ENCODE measurements at places on chromosomes 11 and 22.

- DNase-seq = peak; percentile 98
Measured at GRCh38 chr22:36541831-36542411, 13.0 kb upstream of the EIF3D start.

- DNase-seq = no peak
Measured at GRCh38 chr11:133943950-133944698, 12.6 kb downstream of the IGSF9B start.

GRCh38 chr11:117918366-117919255 is 10.6 kb downstream of the TMPRSS13 start:
- DNase-seq = no peak

GRCh38 chr22:48603621-48604320 is 1223.9 kb downstream of the BRD1 start:
- DNase-seq = no peak

DNA sequence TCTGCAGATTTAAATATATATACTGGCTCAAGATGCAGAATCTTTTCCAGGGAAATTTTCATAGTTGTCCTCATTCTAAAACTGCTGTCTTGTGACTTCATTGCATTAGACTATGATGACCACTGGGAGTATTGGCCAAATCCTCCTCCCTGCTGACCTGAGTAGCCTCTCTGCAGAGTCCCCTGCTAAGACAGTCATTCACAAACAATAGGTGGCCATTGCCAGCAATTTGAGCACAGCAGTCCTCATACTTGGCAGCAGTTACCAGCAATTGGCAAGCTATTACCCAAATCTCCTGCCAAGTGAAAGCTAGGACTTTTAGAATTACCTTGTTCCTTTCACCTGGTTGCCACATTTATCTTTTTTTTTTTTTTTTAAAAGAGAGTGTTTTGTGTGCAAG is 325.8 kb downstream of the FAT3 start:
- DNase-seq = no peak

DNA sequence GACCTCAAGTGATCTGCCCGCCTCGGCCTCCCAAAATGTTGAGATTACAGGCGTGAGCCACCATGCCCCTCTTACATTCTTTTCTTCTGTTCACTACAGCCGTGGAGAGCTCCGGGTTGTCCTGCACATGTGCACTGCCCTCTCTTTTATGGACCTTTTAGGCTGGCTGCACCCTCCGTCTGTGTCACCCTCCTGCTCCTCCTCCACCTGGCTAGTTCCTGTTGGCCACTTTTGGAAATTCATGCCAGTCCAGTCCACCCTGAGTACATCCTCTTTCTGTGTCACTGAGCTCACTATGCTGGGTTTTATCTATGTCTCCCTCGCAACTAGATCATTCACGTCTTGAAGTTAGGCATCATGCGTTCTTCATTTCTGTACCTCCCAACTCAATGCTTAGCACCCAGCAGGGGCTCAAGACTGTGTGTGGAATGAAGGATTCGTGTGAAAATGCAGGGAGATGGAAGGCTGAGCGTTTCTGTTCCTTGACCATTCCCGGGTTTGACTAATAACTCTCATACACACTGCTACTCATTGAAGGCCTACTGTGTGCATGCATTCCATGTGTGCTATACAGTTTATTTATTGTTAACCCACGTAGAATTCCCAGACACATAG is 60.6 kb downstream of the PTPRJ start:
- no peak for DNase-seq

- DNase-seq = no peak
Measured at GRCh38 chr11:114059278-114059983, at the start of gene ZBTB16. ZBTB16 (plus strand) TSS chr11:114059711; CDS start chr11:114063301, 3,590 bp downstream.

DNA sequence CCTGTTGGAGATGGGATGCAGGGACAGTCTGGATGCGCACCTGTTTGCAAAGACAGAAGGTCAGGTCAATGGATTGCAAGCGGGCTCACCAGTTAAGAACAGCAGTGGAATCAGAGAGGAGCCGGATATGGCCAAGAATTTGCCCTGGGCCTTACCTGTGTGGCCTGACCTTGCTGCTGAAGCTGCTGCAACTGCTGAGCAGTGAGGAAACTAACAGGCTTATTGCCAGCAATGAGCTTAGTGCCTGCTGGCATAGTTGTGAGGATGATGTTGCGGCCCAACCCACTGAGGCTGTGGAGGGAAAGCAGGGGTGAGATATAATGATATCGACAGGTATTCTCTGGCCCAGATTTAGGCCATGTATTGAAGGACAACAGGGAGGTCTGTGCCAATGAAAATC is 30.6 kb downstream of the NFRKB start:
- DNase-seq = no peak

DNA sequence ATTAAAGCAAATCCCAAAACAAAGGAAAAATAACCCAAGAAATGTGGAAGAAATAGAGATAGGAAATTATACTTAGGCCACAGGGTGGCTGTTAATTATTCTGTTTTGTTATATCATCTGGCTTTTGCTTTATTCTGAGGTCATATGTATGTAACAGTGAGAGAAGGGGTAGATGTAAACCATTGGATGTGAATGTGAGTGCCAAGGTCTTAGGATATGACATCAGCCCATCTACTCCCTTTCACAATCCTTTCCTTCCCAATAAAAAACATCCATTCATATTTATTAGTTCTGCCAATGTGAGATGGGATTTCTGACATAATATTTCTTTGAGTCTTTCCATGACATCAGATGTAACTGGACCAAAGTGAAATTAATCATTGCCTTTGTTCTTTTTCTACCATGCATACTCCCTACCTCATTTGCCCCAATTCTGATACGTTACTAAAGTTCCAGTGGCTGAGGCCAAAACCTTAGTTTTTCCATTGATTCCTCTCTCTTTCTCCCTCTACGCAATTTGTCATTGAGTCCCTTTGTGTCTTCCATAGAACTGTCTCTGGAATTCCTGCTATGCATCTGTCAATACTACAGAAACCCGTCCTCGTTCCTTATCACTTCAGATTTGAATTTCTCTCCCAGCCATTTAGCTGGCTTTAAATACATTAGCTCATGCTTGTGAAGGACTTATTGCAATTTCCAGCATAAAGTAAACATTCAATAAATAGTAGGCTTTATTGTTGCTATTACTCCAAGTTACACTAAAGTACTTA is 170.3 kb downstream of the ARHGAP42 start:
- no peak for DNase-seq

DNA sequence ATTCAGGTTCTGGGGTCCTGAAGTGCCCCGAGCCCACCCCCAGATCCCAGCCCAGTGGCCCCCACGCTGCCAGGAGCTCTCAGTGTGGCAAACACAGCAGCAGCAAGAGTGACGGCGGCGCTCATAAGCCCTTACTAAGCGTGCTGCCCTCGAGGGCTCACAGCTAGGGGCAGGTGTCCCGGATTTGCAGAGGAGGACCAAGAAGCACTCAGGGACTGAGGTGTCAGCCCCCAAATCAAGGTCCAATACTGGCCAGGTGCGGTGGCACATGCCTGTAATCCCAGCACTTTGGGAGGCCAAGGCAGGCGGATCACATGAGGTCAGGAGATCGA is 25.4 kb downstream of the CELSR1 start:
- no peak for DNase-seq

GRCh38 chr11:18704698-18705097 is 6.1 kb downstream of the TMEM86A start:
- no peak for DNase-seq

DNA sequence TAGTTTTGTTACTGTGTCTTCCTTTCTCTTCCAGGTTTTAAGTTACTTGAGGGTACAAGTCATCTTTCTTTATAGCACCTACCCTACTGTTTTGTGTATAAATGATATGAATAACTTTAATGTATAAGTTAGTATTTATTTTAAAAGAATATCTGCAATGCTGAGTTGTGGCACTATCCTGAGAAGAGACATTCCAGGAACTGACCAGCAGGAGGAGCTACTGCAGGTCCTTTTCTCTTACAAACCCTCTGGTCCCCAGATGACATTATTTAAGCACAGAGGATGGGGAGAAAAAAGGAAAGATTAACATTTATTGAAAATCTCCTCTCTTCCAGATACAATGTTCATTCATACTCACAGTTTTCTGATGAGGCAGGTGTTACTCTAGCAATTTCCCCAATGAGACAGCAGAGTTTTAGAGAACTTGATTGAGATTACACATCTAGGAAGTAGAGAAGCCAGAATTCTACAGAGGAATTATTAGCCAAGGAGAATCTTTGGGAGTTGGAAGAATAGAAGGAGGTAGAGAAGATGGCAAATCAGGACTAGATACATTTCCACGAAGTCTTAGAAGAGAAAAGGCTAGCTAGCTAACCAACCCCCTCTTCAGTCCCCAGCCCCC is 541.2 kb upstream of the API5 start:
- peak; percentile 6 for DNase-seq

DNA sequence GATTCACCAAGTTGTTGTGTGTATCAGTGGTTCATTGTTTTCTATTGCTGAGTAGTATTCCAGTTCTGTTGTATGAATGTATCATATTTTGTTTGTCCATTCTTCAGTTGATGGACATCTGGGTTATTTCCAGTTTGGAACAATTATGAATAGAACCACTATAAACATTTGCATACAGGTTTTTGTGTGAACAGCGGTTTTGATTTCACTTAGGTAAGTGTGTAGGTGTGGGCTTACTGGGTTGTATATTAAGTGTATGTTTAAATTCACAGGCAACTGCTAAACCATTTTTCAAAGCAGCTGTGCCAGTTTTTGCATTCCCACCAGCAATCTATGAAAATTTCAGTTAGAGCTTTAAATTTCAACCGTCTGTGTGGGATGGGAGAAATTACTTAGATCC is 217.8 kb downstream of the NELL1 start:
- DNase-seq = no peak

GRCh38 chr22:43510281-43511070 is 98.7 kb downstream of the MPPED1 start:
- DNase-seq = no peak

GRCh38 chr11:3894128-3894731 is 38.8 kb downstream of the STIM1 start:
- no peak for DNase-seq

DNA sequence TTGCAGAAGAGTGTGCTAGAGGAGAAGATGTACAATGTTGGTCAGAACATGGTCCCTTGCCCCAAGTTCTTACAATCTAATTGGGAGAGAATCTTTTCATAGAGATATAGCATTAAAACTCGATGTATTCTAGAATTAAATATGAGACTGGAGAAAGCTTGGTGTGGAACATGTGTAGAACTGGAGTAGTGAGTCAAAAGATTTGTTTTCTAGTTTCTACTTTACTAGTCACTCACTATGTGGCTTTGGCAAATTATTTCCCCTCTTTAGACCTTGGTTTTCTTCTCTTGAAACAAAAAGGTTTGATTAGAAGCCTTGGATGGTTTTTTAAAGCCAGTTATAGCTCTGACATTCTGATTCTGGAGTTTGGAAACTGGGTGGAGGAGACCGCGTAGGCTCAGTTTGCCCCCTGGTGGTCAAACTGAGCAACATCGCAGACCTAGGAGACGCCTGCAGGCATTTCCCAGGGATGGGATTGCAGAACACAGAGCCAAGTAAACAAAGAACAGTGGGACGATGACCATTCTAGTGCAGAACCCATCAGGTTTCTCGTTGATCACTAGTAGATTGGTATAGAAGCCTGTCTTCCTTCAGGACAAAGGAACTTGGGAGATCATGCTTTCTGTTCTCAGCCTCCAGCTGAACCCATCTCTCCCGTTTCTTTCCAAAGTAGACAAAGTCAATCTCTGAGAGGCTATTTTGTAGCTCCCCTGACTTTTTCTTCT is 8.5 kb upstream of the CHRDL2 start:
- DNase-seq = peak; percentile 30

- DNase-seq = no peak
Measured at GRCh38 chr11:30583476-30584280, 2.5 kb downstream of the MPPED2 start.

DNA sequence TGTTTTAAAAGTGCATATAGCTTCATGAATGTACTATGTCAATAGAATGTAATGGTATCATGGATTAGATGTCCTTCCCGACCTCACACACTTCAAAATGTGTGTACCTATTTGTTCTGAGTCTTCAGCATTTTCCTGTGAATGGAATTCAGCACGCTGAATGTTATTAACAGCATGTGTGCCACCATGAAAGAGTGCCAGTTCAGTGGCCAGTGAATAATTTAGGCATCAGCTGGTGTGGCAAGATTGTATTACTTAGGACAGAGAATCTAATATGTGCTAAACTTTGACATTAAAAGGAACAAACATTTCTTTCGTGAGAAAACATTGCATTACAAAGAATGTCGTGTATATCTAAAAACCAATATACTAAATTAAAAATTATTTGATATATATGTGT is 46.4 kb downstream of the HIPK3 start:
- DNase-seq = no peak

DNA sequence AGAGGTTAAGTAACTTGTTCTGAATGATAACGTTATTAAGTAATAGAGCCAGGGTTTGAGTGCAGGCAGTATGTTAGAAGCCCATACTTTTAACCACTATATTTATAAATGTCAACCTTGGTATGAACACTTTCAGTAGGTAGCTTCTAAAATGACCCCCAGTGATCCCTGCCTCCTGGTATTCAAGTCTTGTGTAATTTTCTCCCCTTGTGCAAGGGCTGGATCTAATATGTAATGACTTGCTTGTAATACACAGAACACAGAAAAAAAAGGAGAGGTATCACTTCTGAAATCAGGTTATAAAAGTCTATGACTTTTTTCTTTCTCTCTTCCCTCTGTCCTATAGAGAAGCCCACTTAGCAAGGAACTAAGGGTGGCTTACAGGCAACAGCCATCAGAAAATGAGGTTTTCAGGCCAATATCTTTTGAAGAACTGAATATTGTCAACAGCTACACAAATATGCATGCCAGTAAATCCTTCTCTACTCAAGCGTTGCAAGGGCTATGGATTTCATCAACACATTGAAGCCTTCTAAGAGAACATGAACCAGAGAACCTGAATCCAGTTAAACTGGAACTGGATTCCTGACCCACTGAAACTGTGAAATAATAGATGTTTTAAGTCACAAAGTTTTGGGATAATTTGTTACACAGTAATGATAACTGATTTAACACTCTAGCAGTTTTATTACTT is 712.3 kb downstream of the METTL15 start:
- no peak for DNase-seq

DNA sequence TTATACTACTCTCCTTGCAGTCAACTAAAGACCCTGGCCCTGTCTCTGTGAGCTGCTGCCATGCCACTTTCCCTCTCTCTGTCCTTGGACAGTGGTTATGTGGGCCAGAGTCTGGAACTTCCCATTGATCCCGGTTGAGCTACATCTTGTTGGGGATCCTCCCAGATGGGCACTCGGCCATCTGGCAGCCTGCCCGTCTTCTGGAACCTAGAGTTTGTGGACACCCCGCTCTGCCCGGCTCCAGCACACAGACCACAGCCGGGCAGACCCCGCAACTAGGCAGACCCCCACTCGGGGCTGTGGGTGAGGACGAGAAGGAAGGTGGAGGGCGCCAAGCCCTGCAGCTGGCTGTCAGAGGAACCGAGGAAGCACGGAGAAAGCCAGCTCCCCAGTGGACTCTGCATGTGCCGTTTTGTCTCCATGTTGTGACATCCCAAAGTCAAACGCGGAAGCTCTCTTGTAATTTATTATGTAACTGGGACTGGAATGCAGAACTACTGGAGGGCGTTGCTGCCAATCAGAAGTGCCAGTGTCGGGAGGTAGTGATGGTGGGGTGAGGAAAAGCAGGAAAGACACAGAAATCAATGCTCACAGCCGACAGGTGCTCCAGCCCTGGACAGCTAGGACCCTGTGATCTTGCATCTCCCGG is 207.7 kb downstream of the CEP164 start:
- DNase-seq = no peak

- DNase-seq = no peak
Measured at GRCh38 chr22:48320048-48320682, 1507.5 kb downstream of the BRD1 start.

Measured in RCC 7860 (cell line).